ENCODE measurements at places on chromosomes 1 and 21. TPM values are rescaled to one million over a fixed set of nuclear protein-coding genes. Genes with fewer than 3 reads are reported as not detected.

The RTCA gene
- 69.7 TPM for total RNA-seq

The ASPM gene
- 95.5 TPM for total RNA-seq

The MAEL gene
- total RNA-seq = not detected

The HRNR gene
- not detected for total RNA-seq

DNA sequence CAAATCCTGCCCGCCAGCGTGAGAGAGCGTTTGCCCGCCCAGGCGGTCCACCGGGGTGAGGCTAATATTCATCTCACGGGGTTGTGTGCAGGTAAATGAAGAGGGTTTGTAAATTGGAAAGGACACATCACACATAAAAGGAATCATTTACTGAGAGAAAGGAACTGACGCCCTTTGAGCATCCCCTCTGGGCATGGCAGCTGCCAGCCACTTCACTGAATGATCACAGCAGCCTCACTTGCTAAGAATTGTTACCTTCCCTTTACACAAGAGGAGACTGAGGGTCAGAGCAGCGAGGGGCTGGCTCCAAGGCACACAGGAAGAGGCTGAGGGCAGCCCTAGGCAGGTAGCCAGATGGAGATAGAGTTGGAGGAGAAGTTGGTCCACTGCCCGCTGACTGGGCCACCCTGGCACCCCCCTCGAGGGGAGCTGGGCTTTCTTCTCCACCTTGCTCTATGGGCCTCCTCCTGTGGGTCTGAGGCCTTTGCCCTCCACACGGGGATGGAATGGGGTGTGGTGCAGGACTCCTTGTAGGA, 96.0 kb downstream of the FOXD2 start:
- no peak for DNase-seq
- peaks cover 10% of the 10 kb centered on the region for H3K27me3 ChIP-seq
- H3K4me3 ChIP-seq = peak overlapping the region; percentile 50
- no peak overlapping the region for H3K27ac ChIP-seq

GRCh38 chr1:50347933-50348332, 75.3 kb downstream of the DMRTA2 start:
- no peak overlapping the region for H3K27ac ChIP-seq
- H3K4me3 ChIP-seq = no peak overlapping the region
- no peaks in the 10 kb centered on the region for H3K36me3 ChIP-seq

DNA sequence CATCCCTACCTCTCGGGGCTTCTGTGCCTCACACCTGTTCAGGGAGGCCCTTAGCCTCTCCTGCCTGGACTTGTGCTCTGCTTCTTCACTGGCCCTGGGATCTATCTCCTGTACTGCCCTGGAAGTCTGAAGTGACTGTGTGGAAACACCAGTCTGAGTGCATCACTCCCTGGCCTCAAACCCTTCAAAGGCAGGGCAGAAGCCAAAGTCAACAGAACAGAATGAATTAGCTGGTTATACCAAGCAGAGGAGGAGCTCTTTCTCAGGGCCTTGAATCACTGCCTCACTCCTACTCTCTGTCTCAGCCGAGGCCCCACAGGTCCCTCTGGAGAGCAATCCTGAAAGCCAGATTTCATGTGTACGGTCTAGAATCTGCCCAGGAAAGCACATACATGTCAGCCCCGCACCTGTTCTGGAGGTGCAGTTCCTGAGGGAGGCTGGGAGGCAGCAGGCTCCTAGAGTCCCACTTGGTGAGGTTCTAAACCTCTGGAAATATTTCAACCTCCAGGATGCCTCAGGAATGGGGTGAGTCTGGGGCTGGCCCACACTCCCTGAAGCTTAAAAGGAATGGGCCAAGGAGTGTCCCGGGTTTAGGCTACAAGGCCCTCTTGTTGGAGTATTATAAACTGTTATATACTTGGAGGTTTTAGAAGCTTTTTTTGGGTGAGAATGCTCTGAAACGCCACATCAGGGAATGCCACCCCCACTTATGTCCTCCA, 98.3 kb downstream of the ABCA4 start:
- DNase-seq = no peak
- no peaks in the 10 kb centered on the region for H3K4me1 ChIP-seq
- no peaks in the 10 kb centered on the region for H3K36me3 ChIP-seq

GRCh38 chr1:26234644-26235370, 807 bp downstream of the CEP85 start:
- H3K27ac ChIP-seq = peak overlapping the region; percentile 11
- DNase-seq = peak; percentile 85
- peak overlapping the region; percentile 84 for H3K4me3 ChIP-seq
- H3K36me3 ChIP-seq = peaks cover 2% of the 10 kb centered on the region
- no peaks in the 10 kb centered on the region for H3K4me1 ChIP-seq

- H3K4me3 ChIP-seq = no peak overlapping the region
- H3K36me3 ChIP-seq = no peaks in the 10 kb centered on the region
These were observed 259.0 kb downstream of the FOXD2 start for GRCh38 chr1:47696737-47697441.

DNA sequence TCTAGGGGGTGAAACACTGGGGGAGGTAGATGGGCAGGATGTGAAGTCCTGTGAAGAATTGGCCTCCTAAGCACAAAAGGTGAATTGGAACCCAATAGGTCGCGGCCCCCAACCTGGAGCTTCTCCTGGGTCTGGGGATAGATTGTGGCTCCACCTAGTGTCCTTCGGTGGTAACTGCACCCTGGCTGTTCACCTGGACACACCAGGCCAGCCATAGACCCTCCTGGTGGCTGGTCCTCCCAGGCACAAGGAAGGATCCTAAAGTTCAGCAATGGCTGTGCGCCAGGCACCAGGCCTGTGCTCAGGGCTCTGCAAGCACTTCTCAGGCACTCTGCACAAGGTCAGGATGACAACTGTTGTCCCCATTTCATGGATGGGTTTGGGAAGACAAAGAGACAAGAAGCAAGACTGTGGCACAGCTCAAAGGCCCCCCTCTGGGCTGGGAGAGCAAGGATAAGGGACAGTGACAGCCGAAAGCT, 13.5 kb downstream of the ESPN start:
- H3K36me3 ChIP-seq = no peaks in the 10 kb centered on the region
- H3K27ac ChIP-seq = no peak overlapping the region
- peak; percentile 87 for DNase-seq
- peaks cover 34% of the 10 kb centered on the region for H3K27me3 ChIP-seq
- H3K4me1 ChIP-seq = peaks cover 5% of the 10 kb centered on the region

GRCh38 chr1:36352125-36352909, 28.9 kb upstream of the EVA1B start:
- no peaks in the 10 kb centered on the region for H3K27me3 ChIP-seq
- no peak for DNase-seq
- H3K36me3 ChIP-seq = no peaks in the 10 kb centered on the region
- H3K4me1 ChIP-seq = peaks cover 18% of the 10 kb centered on the region
- no peak overlapping the region for H3K4me3 ChIP-seq
- no peak overlapping the region for H3K27ac ChIP-seq

Data from neural progenitor cell (in vitro differentiated cells).